ENCODE measurements at places on chromosomes 16 and 17. TPM values are rescaled to one million over a fixed set of nuclear protein-coding genes. Genes with fewer than 3 reads are reported as not detected.

- no peak overlapping the region for H3K4me3 ChIP-seq
- H3K27ac ChIP-seq = no peak overlapping the region
- DNase-seq = no peak
- peaks cover 55% of the 10 kb centered on the region for H3K27me3 ChIP-seq
- H3K36me3 ChIP-seq = no peaks in the 10 kb centered on the region
Measured at GRCh38 chr16:86757704-86758040, 179.3 kb downstream of the FOXL1 start.

DNA sequence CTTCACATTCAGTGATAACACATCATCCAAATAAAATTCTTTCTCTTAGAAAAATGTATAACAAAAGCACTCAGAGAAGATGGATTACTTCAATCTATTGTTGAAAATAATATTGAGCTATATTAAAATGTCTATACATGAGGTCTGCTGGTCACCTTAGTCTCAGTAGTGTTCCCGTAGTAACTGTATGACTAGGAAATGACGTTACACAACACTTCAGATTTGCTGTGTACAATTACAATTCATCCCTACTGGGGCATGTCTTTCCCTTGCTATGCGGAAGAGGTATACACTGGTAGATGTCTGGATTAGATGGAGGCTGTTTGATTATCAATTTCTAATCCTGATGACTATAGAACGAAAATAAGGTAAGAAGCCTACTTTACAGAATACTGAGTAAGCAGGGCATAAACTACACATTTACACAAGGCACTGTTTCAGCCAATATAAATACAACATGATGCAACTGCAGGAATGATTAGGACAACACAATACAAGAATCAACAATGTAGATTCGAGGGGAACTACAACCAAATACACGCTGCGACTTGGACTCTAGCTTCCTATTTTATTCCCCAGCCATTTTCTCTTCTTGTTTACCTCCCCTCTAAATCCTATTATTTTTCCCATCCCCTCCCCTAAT is 982.5 kb upstream of the CDH8 start:
- no peak for DNase-seq
- H3K27ac ChIP-seq = no peak overlapping the region
- no peaks in the 10 kb centered on the region for H3K4me1 ChIP-seq
- H3K36me3 ChIP-seq = no peaks in the 10 kb centered on the region
- no peaks in the 10 kb centered on the region for H3K27me3 ChIP-seq

DNA sequence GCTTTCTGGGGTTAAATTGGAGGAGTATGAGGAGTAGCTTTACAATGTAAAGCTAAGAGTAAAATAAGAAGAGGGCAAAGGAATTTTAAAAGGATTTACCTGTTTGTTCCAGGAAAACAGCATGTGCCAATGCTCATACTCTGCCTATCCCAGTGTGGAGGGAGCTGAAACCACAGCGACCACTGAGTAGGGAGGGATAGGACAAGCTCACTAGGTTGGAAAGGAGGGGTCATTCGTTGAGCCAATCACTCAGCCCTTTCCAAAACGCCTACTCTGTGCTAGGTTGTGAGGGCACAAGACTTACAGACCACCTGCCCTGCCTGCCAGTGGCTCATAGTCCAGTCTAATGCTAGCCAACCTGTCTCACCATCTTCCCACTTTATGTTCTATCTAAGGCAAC is 1.1 kb upstream of the DNAJC7 start:
- H3K4me3 ChIP-seq = peak overlapping the region; percentile 79
- H3K27me3 ChIP-seq = no peaks in the 10 kb centered on the region
- H3K36me3 ChIP-seq = peaks cover 19% of the 10 kb centered on the region
- DNase-seq = no peak

GRCh38 chr16:84754353-84754856 is 54.6 kb downstream of the USP10 start:
- peaks cover 6% of the 10 kb centered on the region for H3K36me3 ChIP-seq
- DNase-seq = no peak
- no peak overlapping the region for H3K27ac ChIP-seq
- H3K4me3 ChIP-seq = no peak overlapping the region
- H3K4me1 ChIP-seq = peaks cover 55% of the 10 kb centered on the region

- no peak overlapping the region for H3K27ac ChIP-seq
- no peak overlapping the region for H3K4me3 ChIP-seq
- H3K4me1 ChIP-seq = no peaks in the 10 kb centered on the region
- H3K27me3 ChIP-seq = no peaks in the 10 kb centered on the region
- no peaks in the 10 kb centered on the region for H3K36me3 ChIP-seq
Measured at GRCh38 chr17:71320009-71320796, 800.6 kb upstream of the SOX9 start.

DNA sequence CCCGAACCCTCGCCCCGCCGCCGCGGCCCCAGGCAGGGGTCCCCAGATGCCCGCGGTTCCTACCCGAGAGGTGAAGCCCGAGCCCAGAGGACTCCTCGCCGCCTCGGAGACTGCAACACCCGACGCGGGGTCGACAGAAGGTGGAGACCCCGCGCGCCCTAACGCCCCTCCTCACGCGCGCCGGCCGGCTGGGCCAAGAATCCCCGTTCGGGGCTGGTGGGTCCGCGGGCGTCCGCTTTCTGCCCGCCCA is 515 bp downstream of the SUMO2 start:
- H3K27ac ChIP-seq = peak overlapping the region; percentile 98
- peaks cover 32% of the 10 kb centered on the region for H3K36me3 ChIP-seq
- H3K4me1 ChIP-seq = peaks cover 25% of the 10 kb centered on the region
- DNase-seq = no peak

DNA sequence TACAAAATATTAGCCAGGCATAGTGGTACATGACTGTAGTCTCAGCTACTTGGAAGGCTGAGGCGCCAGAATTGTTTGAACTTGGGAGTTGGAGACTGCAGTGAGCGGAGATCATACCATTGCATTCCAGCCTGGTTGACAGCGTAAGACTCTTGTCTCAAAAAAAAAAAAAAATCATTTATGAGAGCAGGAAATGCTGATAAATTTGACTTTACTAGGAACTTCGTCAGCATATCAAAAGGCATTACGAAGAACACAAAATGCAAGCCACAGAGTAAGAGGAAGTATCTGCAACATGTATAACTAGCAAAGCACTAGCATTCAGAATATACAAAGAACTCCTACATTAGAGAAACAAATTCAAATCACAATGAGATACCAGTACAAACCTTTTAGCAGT is 279.3 kb downstream of the ZFHX3 start:
- no peaks in the 10 kb centered on the region for H3K36me3 ChIP-seq
- H3K27me3 ChIP-seq = no peaks in the 10 kb centered on the region
- H3K4me3 ChIP-seq = no peak overlapping the region

DNA sequence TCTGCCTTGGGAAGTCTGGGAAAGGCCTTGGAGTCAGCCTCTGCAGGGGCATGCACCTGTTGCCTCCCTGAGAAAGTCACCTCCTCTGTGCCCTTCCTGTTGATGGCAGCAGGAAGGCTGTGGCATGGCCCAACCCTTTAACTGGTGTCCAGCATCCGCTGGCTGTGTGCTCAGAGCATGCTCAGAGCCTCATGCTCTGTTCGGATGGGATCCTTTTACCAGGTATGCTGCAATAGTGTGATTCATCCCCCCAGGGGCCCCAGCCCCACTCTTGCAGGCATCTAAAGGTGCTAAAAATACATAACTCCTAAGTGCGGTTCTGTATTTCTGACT is 24.9 kb downstream of the KLHL36 start:
- H3K36me3 ChIP-seq = peaks cover under 1% of the 10 kb centered on the region
- H3K4me1 ChIP-seq = no peaks in the 10 kb centered on the region
- DNase-seq = no peak
- no peak overlapping the region for H3K27ac ChIP-seq
- peaks cover under 1% of the 10 kb centered on the region for H3K27me3 ChIP-seq

GRCh38 chr17:75896415-75897159 is at the start of gene TRIM65:
TRIM65 (minus strand) TSS chr17:75896951; CDS start chr17:75896937, 14 bp downstream.
- H3K27me3 ChIP-seq = no peaks in the 10 kb centered on the region
- peaks cover 30% of the 10 kb centered on the region for H3K4me1 ChIP-seq
- peak within 1 kb of the TSS; percentile 83 for H3K4me3 ChIP-seq
- H3K27ac ChIP-seq = peak within 1 kb of the TSS; percentile 98
- peaks cover 52% of the 10 kb centered on the region for H3K36me3 ChIP-seq
- DNase-seq = peak; percentile 91

DNA sequence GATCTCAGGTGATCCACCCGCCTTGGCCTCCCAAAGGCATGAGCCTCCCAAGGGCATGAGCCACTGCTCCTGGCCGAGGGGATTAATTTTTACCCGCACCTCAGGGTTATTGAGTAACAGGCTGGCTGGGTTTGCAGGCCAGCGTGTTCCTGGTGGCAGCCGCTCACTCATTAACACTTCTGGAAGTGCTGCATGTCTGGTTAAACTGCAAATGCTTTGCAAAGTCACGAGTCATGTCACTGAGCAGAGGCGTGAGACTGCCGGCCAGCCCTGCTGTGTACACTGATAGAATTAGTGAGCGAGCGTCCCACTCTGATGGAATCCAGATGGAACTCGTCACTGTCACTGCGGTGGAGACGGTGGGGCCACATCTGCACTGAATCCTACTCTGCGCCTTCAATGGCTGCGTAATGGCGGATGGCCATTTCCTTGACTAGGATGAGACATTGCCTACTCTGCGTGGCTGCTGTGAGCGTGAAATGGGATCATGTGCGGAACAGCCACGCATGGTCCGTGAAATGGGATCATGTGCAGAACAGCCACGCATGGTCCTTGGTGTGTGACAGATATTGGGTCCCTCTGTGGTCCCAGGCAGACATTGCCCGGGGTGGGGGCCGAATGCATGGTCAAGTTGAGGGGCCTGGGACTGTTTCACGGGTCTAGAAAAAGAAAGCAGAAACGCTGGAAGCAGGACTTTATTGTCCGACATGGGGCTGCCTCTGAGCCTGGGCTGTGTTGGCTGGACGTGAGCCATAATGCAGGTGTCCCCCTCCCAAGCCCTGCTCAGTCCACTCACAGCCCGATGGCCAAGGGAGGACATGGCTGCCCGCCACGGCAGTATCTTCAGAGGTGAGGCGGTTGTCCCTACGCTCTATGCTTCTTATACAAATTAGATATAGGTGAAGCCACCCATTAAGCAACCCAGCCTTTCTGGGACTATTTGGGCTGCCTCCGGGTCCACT is 740 bp upstream of the SLC5A10 start:
- no peaks in the 10 kb centered on the region for H3K4me1 ChIP-seq
- no peaks in the 10 kb centered on the region for H3K36me3 ChIP-seq
- H3K27ac ChIP-seq = no peak overlapping the region
- no peak for DNase-seq

DNA sequence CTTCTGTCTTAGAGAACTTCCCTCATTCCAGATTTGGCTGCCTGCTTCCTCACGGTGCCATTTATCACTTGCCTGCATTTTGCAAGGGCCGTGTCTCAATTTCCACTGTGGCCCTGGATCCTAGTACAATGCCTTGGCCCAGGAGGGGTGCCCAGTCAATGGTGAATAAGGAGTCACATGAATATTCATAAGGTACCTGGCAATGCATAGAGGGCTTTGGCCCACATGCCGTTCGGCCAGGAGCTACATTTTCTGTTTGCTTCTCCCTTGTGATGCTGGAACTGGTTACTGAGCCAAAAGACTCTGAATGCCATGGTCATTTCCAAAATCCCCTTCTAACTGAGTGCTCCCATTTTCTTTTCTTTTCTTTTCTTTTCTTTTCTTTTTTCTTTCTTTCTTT is 4.8 kb upstream of the PIRT start:
- no peak for DNase-seq
- H3K27me3 ChIP-seq = peaks cover under 1% of the 10 kb centered on the region
- no peak overlapping the region for H3K4me3 ChIP-seq
- peaks cover 10% of the 10 kb centered on the region for H3K4me1 ChIP-seq
- no peaks in the 10 kb centered on the region for H3K36me3 ChIP-seq

DNA sequence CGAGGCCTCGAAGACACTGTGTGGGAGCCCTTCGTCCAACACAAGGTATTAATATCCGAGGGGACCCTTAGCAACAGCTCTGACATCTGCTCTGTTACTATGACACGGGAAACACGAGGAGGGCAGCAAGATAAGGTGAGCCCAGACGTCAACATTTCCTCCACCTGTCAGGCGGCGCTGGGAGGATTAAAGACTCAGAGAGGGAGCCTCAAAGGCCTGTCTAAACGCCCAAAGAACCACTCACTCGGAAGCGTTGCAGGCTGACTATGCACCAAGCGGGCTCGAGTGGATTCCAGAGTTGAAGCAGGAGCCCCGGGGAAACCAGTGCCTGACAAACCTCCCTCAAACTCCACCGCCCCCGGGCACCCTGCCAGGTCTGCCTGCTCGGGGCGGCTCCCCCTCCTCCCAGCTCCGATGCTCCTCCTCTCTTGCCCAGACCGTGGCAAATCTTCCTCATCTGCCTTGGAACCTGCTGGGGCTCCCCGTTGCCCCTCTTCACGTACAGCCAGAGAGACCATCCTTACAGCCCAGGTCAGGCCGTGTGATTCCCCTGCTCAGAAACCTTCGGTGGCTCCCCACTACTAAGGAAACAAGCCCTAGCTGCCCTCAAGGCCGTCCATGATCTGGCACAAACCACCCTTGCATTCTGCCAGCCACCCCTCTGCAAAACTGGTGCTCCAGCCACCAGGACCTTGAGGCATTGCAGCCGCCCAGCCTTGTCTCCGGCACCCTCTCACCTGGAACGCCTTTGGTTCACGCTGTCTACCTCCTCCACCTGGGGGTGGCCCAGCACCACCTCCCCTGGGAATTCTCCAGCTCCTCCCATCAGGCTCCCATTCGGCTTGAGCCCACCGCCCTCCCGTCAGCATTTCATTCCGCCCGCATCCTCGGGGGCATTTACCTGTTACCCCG is 16.2 kb downstream of the RPH3AL start:
- H3K4me1 ChIP-seq = peaks cover 48% of the 10 kb centered on the region
- no peaks in the 10 kb centered on the region for H3K27me3 ChIP-seq
- DNase-seq = peak; percentile 86

DNA sequence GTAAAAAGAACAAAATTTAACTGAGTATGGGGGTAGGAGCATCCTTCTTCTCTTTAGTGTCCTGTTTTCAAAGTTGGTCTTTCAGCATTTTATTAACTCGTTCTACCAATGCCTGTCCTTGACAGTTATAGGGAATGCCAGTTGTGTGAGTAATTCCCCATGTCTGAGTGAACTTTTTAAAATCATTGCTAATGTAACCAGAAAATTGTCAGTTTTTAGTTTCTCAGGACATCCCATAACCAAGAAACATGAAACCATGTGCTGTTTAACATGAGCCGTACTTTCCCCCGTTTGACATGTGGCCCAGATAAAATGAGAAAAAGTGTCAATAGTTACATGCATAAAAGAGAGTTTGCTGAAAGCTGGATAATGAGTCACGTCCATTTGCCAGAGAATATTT is 71.4 kb upstream of the ARL4D start:
- no peaks in the 10 kb centered on the region for H3K36me3 ChIP-seq
- H3K4me3 ChIP-seq = no peak overlapping the region
- no peaks in the 10 kb centered on the region for H3K4me1 ChIP-seq
- no peak overlapping the region for H3K27ac ChIP-seq

- no peak overlapping the region for H3K4me3 ChIP-seq
- H3K27me3 ChIP-seq = no peaks in the 10 kb centered on the region
- H3K36me3 ChIP-seq = peaks cover 26% of the 10 kb centered on the region
- H3K27ac ChIP-seq = no peak overlapping the region
- H3K4me1 ChIP-seq = no peaks in the 10 kb centered on the region
Measured at GRCh38 chr16:57026778-57027062, 37.4 kb downstream of the NLRC5 start.

The CPHXL2 gene
- total RNA-seq = not detected

The MYH8 gene
- total RNA-seq = not detected

The AIPL1 gene
- not detected for total RNA-seq

Data from lower lobe of right lung (tissue), 2 donors.